Anterior cingulate cortex (tissue), 58 donors: ENCODE measurements at places on chromosomes 1 and 21.

DNA sequence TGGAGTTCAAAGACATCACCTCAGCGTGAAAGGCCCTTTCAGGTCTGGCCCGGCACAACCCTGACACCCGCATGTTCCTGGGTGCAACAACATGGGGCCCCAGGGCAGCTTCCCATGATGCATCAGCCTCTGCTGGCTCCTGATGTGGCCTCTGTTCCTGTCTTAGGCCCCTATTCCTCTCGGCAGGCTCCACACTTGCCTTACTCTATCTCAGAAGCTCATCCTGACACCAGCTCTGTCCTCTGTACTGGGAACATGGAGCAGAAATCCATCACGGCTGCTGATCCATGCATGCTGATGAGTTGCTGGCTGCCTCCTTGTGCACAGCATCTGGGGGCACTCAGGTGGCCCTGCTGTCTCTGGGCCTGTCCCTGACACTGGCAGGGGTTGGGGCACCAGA, 74.6 kb downstream of the ADARB1 start:
- DNase-seq, result no peak

DNA sequence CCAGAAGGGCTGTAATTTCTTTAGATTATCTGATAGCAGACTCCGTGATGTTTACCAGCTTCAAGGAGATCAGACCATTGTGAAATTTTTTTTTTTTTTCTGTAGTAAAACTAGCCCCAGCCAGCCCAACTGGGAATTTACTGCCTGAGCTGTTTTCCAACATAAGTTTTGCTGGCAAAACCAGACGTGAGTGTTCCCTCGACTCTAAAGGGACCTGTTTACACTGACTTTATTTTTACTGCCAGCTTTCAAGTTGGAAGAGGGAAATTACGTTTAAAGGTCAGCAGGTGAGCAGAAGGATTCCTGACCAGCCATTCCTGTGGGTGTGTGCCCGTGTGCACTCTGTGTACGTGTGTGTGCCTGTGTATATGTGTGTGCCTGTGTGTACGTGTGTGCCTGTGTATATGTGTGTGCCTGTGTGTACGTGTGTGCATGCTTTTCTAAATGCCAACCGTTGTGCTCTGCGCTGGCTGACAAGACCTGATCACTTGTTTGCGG, 374 bp downstream of the MAB21L3 start:
- DNase-seq, result no peak

GRCh38 chr1:245197911-245198379, 43.2 kb downstream of the KIF26B start:
- no peak for DNase-seq

GRCh38 chr1:169885207-169885606, 8.5 kb downstream of the SCYL3 start:
- no peak for DNase-seq

- DNase-seq, result no peak
Measured at GRCh38 chr21:37749132-37749531, 167.1 kb downstream of the KCNJ6 start.

DNA sequence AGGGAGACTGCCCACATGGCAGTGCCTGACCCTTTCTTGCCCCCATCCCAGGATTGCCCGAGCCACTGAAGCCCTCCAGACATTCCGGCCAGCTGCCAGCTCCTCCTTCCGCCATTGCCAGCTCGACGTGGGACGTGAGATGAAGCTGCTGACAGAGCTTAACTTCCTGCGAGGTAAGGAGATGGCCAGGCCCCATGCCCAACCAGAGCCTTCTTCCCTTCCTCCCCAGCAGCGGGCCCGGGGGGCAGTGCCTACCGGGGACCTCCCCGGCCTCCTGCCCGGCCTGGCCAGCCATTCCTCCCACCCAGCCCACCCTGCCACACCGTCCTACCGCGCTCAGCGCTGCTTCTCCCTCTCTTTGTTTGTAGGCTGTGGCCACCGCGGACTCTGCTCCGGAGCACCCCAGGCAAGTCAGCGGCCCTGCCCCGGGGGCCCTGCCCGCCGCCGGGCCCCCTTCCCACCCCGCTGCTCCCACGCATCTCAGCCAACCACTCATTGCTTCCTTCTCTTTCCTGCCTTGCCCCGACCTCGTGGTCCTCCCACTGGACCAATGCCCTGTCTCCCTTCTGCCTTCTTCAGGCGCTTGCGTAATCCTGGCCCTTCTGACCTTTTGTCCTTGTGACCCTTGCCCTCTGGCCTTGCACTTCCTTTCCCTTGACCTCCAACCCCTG, 4.9 kb downstream of the TRIM46 start:
- no peak for DNase-seq

DNA sequence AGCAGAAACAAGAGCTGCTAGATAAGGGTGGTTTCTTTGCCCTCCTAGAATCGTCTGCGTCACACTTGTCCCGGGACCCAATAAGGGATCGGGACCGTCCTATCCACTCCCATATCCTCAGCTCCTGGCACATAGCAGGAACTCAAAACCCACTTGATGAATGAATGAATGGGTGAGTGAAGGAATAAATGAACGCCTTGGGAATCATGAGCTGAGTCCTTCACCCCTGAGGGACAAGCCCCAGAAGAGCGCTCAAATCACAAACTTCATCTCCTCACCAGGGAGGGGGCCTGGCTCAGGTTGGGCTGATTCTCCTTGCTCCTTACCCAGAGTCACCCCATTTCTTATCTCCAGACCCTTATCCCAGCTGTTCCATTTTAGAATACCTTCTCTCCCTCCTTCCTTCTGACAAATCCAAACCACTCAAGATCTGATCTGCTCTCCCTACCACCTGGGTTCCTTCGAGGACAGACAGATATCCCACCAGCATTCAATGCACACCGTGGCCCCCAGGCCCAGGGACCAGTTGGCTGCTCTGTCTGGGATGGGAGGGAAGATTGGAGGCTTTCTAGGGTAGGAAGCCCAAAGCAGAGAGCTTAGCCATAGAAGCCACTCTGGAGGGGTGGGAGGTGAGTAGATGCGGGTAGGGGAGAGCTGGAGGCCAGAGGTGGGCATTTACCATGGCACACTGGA, 643 bp upstream of the MOB3C start:
- no peak for DNase-seq

- DNase-seq, result no peak
Measured at GRCh38 chr1:216997069-216997468, 273.8 kb upstream of the ESRRG start.

DNA sequence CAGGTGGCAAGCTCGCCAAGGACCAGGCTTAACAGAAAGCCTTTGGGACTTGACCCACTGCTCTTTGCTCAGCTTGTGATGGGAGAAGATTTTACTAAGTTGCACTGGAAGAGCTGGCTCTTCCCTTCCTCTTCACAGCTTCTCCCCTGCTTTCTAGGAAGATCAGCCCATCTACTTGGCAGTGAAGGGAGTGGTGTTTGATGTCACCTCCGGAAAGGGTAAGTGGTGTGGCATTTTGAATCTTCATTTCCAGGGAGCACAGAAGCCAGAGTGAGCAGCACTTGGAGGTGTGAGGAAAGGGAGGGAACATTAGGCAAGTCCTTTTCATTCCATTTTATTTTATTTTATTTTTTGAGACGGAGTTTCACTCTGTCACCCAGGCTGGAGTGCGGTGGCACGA, 9.7 kb downstream of the NENF start:
- no peak for DNase-seq

DNA sequence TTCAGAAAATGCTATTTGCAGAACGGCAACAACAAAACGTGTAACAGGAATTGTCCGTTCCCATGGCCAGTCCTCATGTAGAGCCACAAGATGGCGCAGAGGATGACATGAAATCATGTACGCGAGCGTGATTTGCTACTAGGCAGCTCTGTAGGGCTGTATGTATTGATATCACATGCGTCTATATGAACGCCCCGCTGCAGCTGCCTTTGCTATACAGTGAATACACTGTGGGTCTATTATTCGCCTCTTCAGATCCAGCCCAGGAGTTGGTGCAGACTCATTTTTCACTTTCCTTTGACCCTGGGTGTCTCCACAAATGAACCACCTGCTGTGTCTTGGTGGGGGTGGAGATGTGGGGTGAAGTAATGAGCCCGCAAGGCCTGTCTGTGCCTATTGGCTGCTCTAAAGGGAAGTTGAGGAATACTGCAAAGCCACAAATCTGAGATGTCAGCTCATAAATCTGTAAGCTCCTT, 361.5 kb downstream of the KIF26B start:
- DNase-seq, result no peak

GRCh38 chr1:183841950-183842794, 37.3 kb downstream of the RGL1 start:
- no peak for DNase-seq

DNA sequence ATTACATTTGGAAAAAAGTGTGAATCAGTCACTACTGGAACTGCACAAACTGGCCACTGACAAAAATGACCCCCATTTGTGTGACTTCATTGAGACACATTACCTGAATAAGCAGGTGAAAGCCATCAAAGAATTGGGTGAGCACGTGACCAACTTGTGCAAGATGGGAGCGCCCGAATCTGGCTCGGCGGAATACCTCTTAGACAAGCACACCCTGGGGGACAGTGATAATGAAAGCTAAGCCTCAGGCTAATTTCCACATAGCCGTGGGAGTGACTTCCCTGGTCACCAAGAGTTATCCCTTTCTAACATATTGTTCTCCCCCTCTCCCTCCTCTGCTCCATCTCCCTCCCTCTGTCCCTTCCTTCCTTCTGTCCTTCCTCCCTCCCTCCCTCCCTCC, 47.7 kb upstream of the RHOU start:
- DNase-seq, result no peak

GRCh38 chr1:26035959-26036755, 9.8 kb downstream of the SLC30A2 start:
- peak; percentile 76 for DNase-seq

- peak; percentile 59 for DNase-seq
Measured at GRCh38 chr1:153626904-153627714, at the start of gene S100A13. TSS of gene S100A13 (minus strand) at chr1:153627505. CDS start at chr1:153626472, 1,033 bp downstream.

DNA sequence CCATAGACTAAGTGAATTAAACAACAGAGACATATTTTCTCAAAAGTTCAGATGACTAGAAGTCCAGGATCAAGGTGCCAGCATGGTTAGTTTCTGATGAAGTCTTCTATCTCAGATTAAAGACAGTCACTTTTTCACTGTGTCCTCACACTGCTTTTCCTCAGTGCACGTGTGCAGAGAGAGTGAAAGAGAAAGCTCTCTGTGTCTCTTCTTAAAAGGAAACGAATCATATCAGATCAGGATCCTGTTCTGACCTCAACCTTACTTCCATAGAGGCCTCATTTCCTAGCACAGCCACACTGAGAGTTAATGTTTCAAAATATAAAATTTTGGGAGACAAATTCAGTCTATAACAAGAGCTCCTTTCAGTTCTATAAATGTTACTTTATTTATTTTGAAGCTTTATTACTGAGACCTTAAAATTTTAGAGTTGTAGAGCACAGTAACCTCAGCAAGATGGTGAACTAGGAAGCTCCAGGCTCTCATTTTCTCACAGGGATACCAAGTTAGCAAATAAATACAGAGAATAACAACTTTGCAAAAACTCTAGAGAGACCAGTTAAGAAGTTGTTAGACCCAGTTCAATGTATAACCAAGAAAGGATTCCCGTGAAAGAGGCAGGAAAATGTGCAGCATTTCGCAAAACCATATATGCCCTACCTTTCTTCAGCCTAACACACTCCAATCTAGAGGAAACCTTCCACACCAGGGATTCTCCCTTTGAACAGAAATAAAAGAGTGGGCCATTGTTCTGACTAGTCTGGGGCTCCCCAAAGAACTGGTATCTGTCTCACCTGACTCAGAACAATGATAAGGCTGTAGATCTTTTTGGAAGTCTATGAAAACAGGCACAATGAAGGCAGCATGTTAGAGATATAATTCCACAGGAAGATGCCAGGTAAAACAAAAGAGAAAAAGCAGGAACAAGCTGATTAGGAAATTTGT, 372.2 kb downstream of the MRPL39 start:
- no peak for DNase-seq

- peak; percentile 1 for DNase-seq
Measured at GRCh38 chr1:17207540-17207939, 2.6 kb downstream of the PADI1 start.

GRCh38 chr1:167332503-167332902, 111.8 kb downstream of the POU2F1 start:
- no peak for DNase-seq

DNA sequence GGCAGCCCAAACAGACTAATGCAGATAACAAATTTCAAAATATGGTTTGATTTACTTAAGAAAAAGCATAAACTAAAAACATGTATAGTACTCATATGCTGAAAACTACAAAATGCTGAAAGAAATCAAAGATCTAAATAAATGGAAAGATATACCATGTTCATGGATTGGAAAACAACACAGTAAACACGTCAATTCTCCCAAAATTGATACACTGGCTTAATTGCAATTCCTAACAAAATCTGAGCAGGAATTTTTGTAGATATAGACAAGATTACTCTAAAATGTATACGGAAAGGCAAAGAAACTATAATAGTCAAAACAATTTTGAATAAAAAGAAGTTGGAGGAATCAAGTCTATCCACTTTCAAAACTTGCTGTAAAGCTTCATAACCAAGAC, 21.0 kb downstream of the SLC19A1 start:
- no peak for DNase-seq

DNA sequence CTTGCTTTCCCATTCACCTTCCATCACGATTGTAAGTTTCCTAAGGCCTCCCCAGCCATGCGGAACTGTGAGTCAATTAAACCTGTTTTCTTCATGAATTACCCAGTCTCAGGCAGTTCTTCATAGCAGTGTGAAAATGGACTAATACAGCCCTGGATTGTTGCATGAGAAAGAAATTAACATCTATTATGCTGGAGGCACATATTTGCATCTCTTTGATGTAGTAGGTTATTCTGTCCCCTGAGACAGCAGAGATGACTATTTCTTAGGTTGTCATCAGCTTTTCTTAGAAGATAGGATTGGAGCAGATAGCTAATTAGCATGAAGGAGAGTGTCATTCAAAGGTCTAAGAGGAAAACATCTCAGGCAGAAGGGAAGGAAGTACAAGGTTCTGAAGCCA, 166.2 kb downstream of the OMA1 start:
- DNase-seq, result no peak

DNA sequence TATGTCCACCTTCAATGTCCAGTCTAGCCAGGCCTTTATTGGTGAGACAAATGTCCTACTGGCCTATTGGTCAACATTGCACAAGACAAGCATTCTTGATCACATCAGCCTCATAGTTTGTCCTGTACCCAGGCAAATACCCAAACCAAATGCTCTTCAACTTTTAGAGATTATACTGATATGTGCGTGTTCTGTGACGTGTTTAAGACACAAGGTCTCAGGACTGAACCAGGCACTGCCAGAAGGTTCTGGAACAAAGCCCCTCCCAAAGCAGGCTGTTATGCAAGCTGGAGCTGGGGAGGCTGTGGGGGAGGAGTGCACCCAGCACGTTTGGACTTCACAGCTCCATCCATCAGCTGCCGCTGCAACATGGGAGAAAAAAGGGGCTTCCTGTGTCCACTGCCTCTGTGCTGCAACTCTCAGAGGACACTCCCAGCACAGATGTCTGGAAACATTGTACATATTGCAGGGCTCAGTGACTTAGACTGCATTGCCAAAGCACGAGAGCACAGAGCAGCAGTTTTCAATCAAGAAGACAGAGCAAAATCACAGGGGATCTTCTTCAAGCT, 45.9 kb downstream of the NID1 start:
- DNase-seq, result no peak

DNA sequence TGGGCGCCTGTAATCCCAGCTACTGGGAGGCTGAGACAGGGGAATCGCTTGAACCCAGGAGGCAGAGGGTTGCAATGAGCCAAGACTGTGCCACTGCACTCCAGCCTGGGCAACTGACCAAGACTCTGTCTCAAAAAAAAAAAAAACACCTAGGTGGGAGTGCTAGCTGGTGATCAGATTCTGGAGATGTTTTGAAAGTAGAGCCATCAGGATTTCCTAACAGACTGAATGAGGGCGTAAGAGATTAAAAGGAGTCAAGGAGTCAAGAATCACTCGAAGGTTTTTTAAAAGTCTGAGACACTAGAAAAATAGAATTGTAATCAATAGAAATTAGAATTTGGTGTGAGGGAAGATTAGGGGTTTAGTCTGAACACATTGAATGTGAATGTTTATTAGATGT, 73.8 kb downstream of the HSF2BP start:
- no peak for DNase-seq
